ENCODE measurements at places on chromosomes 12 and 14.

DNA sequence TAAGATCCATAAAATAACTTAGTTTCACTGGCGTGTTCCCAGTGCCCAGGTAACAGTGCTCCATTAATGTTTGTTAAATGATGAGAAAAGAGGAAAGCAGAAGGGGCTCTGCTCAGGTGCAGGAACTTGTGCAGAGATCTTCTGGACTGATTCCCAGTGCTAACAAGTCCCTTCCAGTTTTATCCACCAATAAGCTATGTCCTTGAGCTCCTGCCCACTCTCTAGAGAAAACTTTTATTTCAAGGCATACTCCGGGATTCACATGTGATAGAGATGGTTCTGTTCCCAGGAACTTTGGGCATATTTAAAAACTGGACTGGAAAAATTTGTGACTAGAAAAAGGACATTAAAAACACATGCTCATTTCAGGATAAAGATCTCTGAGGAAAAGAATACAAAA, 1.9 kb downstream of the GYS2 start:
- DNase-seq: no peak

- no peak for DNase-seq
Measured at GRCh38 chr14:76636602-76637001, 124.7 kb upstream of the VASH1 start.

DNA sequence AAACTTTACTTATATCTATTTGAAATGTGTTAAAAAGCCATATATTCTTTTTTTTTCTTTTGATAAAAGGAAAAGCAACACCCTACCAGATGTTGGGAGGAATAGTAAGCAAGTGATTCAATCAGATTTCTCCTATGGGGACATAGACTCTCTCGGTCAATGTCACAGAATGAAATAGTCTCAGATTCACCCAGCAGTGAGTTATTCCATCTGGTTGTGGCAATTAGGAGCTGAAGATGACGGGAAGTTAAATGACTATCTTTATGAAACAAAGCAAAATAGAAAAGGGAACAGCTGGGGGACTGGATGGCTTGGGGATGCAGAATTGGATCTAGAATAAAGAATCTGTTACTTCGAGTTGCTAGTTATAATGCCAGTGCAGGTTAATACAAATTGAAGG, 857.0 kb downstream of the NRXN3 start:
- no peak for DNase-seq

DNA sequence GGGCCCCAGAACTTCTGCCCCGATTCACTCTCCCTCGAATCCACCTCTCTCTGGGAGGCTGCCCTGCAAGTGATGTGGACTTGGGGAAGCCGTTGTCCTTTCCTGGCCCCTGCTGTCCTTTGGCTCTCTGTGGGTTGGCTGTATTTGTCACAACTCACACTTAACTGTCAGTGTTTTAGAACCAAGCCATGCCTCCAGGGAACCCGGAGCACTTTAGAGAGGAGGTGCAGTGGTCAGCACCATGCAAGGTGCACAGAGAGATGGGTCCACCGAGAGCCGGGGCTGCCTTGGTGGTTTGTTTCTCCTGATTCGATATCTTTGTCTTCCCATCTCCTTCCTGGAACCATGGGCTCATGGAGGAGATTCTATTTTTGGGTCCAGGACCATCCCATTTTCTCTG, 129.5 kb upstream of the RTL1 start:
- no peak for DNase-seq

GRCh38 chr12:121955258-121956237, 37.2 kb downstream of the CFAP251 start:
- DNase-seq: no peak

- peak; percentile 31 for DNase-seq
Measured at GRCh38 chr12:49750027-49750995, 9.0 kb downstream of the TMBIM6 start.

DNA sequence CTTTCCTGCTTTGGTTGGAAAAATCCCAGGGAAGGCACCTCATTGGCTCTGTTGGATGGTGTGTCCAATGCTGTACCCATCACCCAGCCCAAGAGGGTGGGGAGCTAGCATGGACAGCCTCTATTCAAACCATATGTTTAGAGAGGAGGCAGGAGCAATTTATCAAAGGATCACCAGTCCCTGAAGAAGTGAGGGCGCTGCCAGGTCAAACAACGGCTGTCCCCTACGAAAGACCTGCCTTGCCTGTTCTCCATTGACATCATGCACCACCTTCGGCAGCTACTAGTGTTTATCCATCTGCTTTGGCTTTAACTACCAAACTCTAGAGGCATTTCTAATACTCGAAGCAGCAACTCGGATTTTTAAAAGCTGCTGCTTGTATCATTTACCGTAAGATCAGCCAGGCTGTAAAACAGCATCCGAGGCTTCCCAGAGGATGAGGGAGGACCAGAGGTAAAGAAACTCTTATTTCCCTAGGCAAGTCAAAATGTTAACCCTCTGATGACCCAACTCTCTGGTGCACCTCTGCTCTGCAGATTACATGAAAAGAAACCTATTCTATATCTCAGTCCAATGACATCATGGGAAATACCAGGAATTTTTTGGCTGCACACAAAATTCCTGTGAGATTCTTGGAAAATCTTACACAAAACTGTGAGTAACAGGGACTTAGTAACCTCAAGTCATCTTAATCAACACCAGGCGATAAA, 720.9 kb upstream of the TBX3 start:
- no peak for DNase-seq

DNA sequence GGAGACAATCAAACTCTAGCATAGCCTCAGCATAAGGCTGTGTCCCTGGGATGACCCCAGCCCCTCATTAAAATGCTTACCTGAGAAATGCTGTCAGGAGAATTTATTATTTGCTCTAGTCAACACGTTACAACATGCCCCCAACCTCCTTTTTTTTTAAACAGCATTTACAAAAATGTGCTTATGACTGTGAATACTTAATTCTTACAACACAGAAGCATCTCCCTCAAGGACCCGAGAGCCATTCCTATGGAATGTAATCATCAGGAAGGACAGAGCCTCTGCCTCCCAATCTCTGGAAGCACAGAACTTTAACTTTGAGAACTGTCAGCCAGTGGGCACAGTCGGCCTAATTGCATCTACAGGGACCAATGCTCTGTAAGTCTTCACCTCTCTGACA, 136.6 kb upstream of the OVCH1 start:
- DNase-seq: no peak

GRCh38 chr12:62933602-62934238, 1.2 kb downstream of the PPM1H start:
- no peak for DNase-seq

GRCh38 chr12:1758887-1759286, 61.5 kb upstream of the LRTM2 start:
- no peak for DNase-seq

DNA sequence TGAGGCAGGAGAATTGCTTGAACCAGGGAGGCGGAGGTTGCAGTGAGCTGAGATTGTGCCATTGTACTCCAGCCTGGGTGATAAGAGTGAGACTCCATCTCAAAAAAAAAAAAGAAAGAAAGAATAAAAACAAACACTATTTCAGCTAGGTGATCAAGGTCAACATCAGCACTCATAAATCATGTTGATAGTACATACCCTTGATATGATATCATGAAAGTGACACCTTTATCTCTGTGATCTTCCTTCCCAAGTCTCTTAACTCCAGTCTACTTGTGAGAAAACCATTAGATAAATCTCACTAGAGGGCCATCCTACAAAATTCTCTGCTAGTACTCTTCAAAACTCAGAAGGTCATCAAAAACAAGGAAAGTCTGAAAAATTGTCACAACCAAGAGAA, 44.2 kb upstream of the PTGR2 start:
- DNase-seq: no peak

- no peak for DNase-seq
Measured at GRCh38 chr14:68497011-68497410, 295.9 kb downstream of the ZFP36L1 start.
